ENCODE measurements at places on chromosomes 6 and 20. TPM values are rescaled to one million over a fixed set of nuclear protein-coding genes. Genes with fewer than 3 reads are reported as not detected.

DNA sequence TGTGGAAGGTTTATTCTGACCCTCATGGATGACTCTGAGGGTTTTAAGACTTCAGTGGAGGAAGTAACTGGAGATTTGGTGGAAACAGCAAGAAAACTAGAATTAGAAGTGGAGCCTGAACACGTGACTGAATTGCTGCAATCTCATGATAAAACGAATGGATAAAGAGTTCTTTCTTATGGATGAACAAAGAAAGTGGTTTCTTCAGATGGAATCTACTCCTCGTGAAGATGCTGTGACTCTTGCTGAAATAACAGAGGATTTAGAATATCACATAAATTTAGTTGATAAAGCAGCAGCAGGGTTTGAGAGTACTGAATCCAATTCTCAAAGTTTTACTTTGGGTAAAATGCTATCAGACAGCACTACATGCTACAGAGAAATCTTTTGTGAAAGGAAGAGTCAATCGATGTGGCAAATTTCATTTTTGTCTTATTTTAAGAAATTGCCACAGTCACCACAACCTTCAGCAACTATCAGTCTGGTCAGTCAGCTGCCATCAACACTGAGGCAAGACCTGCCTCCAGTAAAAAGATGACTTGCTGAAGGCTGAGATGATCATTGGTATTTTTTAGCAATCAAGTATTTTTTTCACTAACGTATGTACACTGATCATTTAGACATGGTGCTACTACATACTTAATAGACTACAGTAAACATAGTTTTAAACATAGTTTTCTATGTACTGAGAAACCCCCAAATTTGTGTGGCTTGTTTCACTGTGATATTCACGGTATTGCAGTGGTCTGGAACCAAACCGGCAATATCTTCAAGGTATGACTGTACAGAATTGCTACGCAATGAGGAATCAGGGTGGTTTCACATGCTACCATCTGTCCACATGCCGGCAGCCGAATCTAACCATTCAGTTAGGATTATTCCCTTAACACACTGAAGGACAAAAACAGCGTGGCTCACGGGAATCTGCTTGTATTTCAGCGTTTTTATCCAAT, 149.0 kb downstream of the MYB start:
- no peak for DNase-seq

DNA sequence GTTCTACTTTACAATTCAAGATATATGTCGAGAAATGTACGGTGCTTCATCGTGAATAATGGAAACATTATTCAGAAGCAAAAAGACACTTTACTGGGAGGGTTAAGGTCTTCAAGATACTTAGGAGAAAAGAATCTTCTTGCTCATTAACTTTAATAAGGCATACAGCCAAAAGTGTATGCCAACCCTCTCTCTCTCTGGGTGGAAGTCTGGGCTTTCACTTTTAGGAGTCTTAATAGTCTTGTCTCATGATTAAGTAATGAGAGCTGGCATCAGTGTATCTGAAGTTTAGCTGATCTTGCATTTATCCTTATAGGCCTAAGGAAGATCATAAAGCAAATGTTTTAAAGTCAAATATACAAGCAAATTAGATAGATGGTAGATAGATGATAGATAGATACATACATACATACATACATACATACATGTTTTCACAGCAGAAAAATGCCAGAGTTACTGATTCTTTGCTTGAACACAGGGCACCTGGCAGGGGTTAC, 21.5 kb downstream of the OLIG3 start:
- DNase-seq: no peak

- DNase-seq: peak; percentile 57
Measured at GRCh38 chr20:4070323-4071177, 55.2 kb upstream of the RNF24 start.

- no peak for DNase-seq
Measured at GRCh38 chr6:90035047-90035723, 140.9 kb downstream of the GJA10 start.

DNA sequence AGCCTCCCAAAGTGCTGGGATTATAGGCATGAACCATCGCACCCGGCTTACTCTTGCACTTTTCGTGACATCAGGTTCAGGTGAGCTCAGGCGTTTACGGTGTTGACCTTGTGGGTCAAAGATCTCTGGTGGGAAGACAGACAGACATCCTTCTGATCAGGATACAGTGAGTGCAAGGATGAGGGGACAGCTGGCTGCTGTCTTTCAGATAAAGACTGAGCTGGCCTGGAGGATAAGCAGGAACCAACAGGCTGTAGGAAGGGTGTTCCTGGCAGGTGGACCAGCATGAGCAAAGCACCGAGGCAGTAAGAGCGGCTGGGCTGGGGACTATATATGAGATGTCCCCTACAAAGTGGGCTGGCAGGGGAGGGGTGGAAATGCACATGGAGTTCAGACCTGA, 11.1 kb upstream of the GTSF1L start:
- DNase-seq: no peak

DNA sequence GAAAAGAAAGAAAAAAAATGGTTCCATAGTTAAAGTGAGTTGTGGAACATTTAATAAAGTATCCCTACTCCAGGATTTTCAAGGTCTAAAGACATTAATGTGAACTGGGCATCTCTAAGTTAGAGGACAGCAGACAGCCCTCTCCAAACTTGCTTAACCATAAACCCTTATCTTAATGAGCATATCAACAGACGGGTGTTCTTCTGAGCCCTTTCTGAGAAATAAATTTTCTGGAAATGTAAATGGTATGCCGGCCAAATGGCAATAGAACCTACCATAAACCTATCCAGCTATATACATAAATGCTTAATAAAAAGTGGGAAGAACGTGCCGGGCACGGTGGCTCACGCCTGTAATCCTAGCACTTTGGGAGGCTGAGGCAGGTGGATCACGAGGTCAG, 12.5 kb downstream of the SLC18B1 start:
- DNase-seq: no peak

FOXS1 gene
- total RNA-seq: not detected

CSE1L gene
- total RNA-seq: 37.2 TPM
